ENCODE measurements at places on chromosomes 7 and 10.

DNA sequence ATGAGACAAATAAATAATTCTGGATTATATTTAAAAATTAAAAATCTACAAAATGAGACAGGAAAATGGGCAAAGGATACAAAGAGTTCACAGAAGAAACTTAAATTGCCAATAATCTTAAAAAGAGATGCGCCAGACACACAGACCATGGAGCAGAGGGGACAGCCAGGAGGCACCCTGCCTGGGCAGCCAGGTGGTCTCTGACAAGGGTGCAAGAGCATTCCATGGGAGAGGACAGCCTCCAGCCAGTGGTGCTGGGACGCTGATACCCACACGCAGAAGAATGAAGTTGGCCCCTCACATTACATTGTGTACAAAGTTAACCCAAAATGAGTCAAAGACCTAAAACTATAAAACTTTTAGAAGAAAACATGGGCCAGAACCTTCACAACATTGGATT is 106.3 kb downstream of the NKX6-2 start:
- peak; percentile 18 for DNase-seq

GRCh38 chr7:110973196-110973990 is 117.5 kb upstream of the LRRN3 start:
- DNase-seq: no peak

DNA sequence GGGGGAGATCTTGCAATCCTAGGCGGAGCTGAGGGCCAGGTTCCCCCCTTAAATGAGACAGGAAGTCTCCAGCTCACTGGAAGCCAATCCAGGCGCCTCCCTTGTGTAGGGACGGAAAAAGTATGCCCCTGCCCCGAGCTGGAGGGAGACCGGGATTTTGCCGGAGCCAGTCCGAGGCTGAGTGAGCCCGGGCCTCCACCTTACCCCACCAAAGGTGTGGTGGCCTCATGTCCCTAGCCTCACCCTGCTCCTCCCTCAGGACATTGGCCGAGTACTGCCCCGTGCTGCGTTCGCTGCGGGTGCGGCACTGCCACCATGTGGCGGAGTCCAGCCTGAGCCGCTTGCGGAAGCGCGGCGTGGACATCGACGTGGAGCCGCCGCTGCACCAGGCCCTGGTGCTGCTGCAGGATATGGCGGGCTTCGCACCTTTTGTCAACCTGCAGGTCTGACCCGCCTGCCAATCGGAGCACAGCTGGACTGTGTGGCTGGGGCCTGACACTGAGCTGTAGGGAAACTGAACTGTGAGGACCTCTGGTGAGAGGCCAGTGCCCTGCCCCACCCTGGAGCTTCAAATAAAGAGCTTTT is 2.0 kb downstream of the FBXL15 start:
- DNase-seq: peak; percentile 88

- peak; percentile 97 for DNase-seq
Observed at GRCh38 chr7:44764665-44765578, 16.3 kb downstream of the ZMIZ2 start.

- DNase-seq: no peak
Observed at GRCh38 chr10:97573672-97574071, 1.1 kb downstream of the ANKRD2 start.
